ENCODE measurements at places on chromosomes 3 and 15.

DNA sequence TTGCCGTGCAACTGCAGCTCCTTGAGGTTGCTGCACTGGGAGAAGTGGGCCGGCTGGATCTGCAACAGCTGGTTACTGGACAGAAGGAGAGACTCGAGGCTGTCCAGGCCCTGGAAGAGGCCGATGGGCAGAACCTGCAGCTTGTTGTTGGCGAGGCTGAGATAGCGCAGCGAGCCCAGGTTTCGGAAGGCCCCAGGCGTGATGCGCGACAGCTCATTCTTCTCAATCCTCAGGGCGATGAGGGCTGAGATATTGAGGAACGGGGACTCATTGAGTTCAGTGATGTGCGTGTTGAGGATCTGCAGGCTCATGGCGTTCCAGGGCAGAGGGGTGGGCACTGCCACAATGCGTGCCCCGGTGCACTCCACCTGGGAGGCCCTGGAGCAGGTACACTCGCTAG is 9.0 kb downstream of the LRRC15 start:
- DNase-seq = no peak

- no peak for DNase-seq
Observed at GRCh38 chr3:159751146-159751545, 237.5 kb upstream of the IL12A start.

- DNase-seq = no peak
Observed at GRCh38 chr3:15659254-15659975, 57.9 kb downstream of the BTD start.

DNA sequence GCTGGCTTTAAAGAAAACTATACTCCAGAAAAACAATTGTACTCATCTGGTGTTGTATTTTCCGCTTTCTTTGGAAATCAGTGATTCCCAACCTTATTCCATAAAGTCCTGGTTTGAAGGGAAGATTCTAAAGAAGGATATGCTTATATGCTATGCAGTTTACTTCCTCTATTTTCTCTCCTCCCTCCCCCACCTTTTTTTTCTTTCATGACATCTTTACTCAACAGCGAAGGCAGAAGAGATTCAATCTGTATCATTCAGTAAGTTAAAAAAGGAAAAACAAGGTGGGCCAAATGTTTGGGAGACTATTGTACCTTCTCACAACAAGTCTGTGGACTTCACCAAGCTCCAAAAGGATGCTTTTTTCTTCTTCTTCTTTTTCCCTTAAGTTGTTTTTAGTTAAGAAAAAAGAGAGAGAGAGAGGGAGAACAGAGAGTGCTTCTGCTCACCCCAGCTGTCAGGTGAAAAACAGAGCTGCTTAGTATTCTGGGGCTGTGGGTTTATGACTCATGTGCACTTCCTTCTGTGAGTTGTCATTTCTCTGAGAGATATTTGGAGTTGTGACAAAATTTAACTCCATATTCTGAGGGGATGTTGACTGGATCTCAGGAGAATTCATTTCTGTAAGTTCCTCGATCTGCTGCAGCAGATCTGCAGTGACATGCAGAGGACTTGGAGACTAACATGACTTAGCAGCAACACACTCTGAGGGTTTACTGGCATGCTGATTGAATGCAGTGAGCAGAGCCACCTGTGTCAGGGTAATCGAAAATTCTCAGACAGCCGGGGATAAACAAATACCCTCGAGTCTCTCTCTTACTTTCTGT is 70.7 kb downstream of the SSR3 start:
- peak; percentile 45 for DNase-seq

DNA sequence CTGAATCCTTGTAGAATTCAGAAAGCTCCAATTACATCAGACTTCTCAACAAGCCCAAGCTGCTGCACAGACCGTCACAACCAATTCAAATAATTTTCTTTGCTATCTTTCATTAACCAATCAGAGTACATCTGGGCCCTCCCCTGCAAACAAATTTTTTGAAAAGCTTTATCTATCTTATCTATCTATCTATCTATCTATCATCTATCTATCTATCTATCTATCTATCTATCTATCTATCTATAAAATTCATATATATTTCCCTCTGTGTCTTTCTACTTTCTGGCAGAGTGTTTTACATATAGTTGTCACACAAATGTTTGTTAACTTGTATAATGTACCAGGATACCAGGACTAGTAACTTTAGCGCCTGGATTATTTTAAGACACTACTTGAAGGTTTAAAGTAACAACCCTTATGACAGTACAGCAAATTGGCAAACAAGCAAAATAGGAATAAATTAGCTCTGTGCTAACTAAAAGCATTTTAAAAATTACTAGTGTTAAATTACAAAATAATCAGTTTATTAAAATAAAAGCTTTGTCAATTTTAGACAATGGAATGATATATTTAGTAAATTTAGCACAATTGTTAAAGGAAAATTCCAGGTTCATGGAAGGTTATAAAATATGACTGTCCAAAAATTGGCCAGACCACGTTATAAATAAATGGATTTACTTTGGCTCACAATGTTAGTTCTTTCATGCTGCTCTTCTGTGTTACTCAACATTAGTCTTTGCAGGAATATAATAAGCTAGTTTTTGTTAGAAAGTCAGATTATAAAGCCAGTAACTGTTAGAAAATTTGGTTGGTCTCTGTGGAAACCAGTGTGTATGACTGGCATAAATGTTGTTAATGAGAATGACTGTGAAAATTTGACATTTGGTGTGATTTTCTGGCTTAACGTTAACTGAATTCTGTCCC is 138.6 kb downstream of the SUCNR1 start:
- DNase-seq = no peak

DNA sequence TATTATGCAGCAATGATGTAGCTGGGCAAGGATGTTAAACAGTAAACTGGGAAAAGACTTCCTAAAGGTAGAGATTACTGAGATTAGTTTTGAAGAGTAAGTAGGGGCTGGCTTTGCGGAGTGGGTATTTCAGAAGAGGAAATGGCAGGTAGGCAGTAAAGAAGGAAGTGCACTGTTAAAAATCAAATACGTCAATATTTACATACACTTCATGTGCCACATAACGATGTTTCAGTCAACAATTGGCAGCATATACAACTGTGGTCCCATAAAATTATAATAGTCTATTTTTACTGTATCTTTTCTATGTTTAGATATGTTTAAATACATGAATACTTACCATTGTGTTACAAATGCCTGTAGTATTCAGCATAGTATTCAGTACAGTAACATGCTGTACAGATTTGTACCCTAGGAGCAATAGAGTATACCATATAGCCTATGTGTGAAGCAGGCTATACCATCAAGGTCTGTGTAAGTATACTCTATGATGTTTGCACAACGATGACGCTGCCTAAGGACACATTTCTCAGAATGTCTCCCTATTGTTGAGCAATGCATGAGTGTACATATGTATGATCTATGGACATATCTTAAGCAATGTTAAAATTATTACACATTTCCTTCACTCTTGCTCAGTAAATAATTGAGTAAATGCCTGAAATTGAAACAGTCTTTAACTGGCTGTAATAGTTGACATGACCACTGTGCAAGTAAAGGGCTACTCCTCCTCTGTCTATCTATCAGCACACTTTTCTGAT is 196.7 kb downstream of the ISL2 start:
- DNase-seq = no peak

DNA sequence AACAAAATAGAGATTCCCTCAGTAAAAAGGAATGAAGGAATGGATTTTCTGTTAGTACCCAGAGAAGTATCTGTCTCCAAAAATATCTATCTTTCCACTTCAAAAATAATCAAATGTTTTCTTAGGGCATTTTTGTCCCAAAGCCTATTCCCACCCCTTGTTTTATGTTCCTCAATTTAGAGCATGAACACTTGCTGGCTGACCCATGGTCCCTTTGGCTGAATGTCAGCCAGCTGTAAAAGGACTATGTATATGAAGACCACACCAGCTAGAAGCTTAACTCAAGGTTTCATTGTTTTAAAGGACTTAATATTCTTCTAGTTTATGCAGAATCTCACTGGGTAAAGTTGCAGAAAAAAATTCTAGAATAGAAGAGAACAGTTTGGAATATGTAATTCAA is 931.2 kb downstream of the MCTP2 start:
- no peak for DNase-seq

DNA sequence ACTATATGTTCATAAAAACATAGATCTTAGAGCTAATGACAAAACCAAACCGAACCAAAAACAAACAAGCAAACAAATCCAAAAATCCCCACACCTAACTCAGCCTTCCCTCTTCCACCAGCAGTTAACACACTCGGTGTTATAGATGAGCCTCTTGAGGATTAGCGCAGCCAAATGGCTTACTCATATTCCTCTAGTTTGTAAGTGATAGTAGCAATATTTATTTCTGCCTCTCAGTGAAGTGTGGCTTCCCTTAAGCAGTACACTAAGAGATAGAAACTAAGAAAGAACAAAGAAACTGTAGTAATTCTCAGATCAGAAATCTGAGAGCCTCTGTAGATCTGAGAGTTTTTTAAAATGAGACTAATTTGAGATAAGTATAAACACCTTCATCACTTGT is 2.4 kb upstream of the NCEH1 start:
- DNase-seq = no peak

GRCh38 chr3:146160964-146161662 is at the start of gene PLOD2:
TSS of gene PLOD2 (minus strand) at chr3:146161184. CDS start at chr3:146160989, 195 bp downstream.
- DNase-seq = peak; percentile 27

- no peak for DNase-seq
Observed at GRCh38 chr15:89117790-89118189, 29.5 kb downstream of the ABHD2 start.

DNA sequence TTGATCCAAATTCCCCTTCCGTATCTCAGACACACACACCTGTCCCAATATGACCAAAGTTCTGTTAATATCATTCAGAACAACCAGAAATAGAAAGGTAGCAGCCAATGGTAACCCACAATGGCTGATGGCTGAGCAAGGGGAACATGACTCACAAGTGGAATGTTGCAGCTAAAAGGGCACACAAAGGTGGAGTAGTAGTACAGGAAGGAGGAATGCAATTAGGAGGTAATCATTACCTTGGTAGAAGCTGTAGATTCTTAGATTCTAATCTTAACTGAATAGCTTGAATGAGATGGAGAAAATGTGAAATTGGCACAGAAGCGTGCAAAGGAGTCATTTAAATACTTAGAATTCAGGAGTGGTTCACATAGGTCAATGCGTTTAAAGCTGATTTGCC is 347.9 kb downstream of the NR2F2 start:
- DNase-seq = no peak

GRCh38 chr3:71210257-71211007 is 373.1 kb downstream of the FOXP1 start:
- no peak for DNase-seq

- DNase-seq = no peak
Observed at GRCh38 chr3:42014921-42015533, 53.1 kb upstream of the ULK4 start.

- DNase-seq = no peak
Observed at GRCh38 chr3:172378439-172378838, 69.8 kb downstream of the GHSR start.

DNA sequence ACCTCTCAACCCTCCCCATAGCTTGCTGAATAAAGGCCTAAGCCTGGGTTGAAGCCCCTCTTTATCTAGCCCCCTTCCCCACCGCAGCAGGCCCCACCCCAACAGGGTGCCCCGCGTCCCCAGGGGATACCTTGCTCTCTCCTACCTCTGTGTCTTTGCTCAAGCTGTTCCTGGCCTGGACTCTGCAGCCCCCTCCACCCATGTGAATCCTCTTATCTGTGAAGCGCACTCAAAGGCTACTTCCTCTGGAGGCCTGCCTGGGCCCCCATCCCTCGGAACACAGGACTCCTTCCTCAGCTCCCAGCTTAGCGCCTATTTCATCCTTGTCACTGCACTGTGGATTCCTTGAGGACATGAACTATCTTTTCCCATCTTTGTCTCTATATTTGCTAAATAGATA is 61.4 kb upstream of the HERC1 start:
- DNase-seq = no peak

DNA sequence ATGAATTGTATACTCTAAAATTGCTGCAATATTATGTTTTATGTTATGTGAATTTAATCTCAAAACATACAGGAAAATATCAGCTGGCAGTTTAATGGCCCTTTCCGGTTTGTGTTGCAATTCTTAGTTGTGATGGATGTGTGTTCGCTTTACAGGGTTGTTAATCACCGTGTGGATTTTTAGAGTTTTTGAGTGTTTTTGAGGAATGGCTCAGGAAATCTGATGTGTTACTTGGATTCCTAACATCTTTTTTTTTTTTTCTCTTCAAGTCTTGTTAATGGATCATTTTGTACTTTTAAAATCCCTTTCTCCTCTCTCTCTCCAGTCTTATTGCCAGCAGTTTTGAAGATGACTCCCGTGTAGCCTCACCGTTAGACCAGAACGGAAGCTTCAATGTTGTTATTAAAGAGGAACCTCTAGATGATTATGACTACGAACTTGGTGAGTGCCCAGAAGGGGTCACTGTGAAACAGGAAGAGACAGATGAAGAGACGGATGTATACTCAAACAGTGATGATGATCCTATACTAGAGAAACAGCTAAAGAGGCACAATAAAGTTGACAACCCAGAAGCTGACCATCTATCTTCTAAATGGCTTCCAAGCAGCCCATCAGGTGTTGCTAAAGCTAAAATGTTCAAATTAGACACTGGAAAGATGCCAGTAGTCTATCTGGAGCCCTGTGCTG is 35.7 kb downstream of the MGA start:
- DNase-seq = peak; percentile 45

GRCh38 chr3:46539443-46540005 is 26.6 kb downstream of the LRRC2 start:
- DNase-seq = no peak

GRCh38 chr3:42492508-42493080 is 9.8 kb upstream of the VIPR1 start:
- no peak for DNase-seq
